ENCODE measurements at places on chromosomes 1 and 21. TPM values are rescaled to one million over a fixed set of nuclear protein-coding genes. Genes with fewer than 3 reads are reported as not detected.

The TMEM54 gene
- 7.1 TPM for total RNA-seq

The CDK18 gene
- 11.6 TPM for total RNA-seq

The RAD54L gene
- 2.9 TPM for total RNA-seq

The TEDDM1 gene
- not detected for total RNA-seq

The TRIM67 gene
- 13.8 TPM for total RNA-seq

The MEAF6 gene
- 77.1 TPM for total RNA-seq

The ANKRD45 gene
- total RNA-seq = 9.7 TPM

The KIF26B gene
- 10.9 TPM for total RNA-seq

The PROX1 gene
- 12.3 TPM for total RNA-seq

The PKP1 gene
- 0.22 TPM for total RNA-seq

The CYP4A11 gene
- total RNA-seq = 0.69 TPM

The MYCL gene
- 6.4 TPM for total RNA-seq

The RIPPLY3 gene
- not detected for total RNA-seq

The MSH4 gene
- total RNA-seq = 0.44 TPM

The GJB3 gene
- total RNA-seq = not detected

The RNF187 gene
- total RNA-seq = 58.9 TPM

The SNX7 gene
- 31.8 TPM for total RNA-seq

The MATN1 gene
- 0.50 TPM for total RNA-seq

The LCE1F gene
- not detected for total RNA-seq

The NBPF4 gene
- 0.10 TPM for total RNA-seq

The CRYAA gene
- total RNA-seq = not detected

The CELA2A gene
- total RNA-seq = not detected

The DSCAM gene
- 8.2 TPM for total RNA-seq

The VAV3 gene
- 13.6 TPM for total RNA-seq

The RPE65 gene
- 4.0 TPM for total RNA-seq

The ABCG1 gene
- total RNA-seq = 23.4 TPM

The PRAMEF33 gene
- not detected for total RNA-seq

The CYYR1 gene
- 15.5 TPM for total RNA-seq

The GNG4 gene
- total RNA-seq = 16.2 TPM

The CNIH3 gene
- total RNA-seq = 8.3 TPM

The LY9 gene
- not detected for total RNA-seq

The GCSAML gene
- total RNA-seq = 0.11 TPM

The APCS gene
- total RNA-seq = not detected

The F5 gene
- total RNA-seq = 1.5 TPM

The ASTN1 gene
- total RNA-seq = 33.4 TPM

The FMOD gene
- 140 TPM for total RNA-seq

The C1orf115 gene
- 44.9 TPM for total RNA-seq

The CLCNKB gene
- 0.40 TPM for total RNA-seq

The S100A16 gene
- 101 TPM for total RNA-seq

The DNASE2B gene
- 0.22 TPM for total RNA-seq

The ITSN1 gene
- total RNA-seq = 65.7 TPM

The MIER1 gene
- 33.1 TPM for total RNA-seq

The CTTNBP2NL gene
- 17.0 TPM for total RNA-seq

The OR2M7 gene
- total RNA-seq = not detected

The SLC45A1 gene
- total RNA-seq = 10.4 TPM

The CCDC181 gene
- 6.1 TPM for total RNA-seq

The KLHDC8A gene
- 9.9 TPM for total RNA-seq

The GJA4 gene
- total RNA-seq = 23.6 TPM

The DNAJC28 gene
- total RNA-seq = 6.2 TPM

The GPR25 gene
- total RNA-seq = not detected

The LRRN2 gene
- 10.3 TPM for total RNA-seq

The OLFM3 gene
- 62.9 TPM for total RNA-seq

The GJA8 gene
- not detected for total RNA-seq

The COP1 gene
- 51.6 TPM for total RNA-seq

The HMGCS2 gene
- 1.8 TPM for total RNA-seq

The GPR157 gene
- total RNA-seq = 2.4 TPM

The TGFB2 gene
- 44.1 TPM for total RNA-seq

The ZYG11A gene
- 0.59 TPM for total RNA-seq

The MPZ gene
- total RNA-seq = 1,019 TPM

The PROK1 gene
- 0.30 TPM for total RNA-seq

All from spinal cord (tissue), 10 donors.